Mesothelial cell of epicardium (in vitro differentiated cells): ENCODE measurements at places on chromosomes 12 and 14.

GRCh38 chr12:126719912-126720705 is 1546.9 kb upstream of the TMEM132C start:
- H3K27ac ChIP-seq: no peak overlapping the region
- H3K4me1 ChIP-seq: no peaks in the 10 kb centered on the region
- no peaks in the 10 kb centered on the region for H3K36me3 ChIP-seq
- H3K27me3 ChIP-seq: peaks cover 22% of the 10 kb centered on the region

- no peaks in the 10 kb centered on the region for H3K4me1 ChIP-seq
- no peak overlapping the region for H3K4me3 ChIP-seq
- H3K27me3 ChIP-seq: no peaks in the 10 kb centered on the region
- no peaks in the 10 kb centered on the region for H3K36me3 ChIP-seq
- no peak overlapping the region for H3K27ac ChIP-seq
Observed at GRCh38 chr12:84964048-84964447, 51.4 kb upstream of the SLC6A15 start.

GRCh38 chr14:95935228-95935822 is 58.7 kb downstream of the TUNAR start:
- no peak overlapping the region for H3K27ac ChIP-seq
- DNase-seq: no peak
- H3K4me1 ChIP-seq: no peaks in the 10 kb centered on the region
- peaks cover 30% of the 10 kb centered on the region for H3K27me3 ChIP-seq

DNA sequence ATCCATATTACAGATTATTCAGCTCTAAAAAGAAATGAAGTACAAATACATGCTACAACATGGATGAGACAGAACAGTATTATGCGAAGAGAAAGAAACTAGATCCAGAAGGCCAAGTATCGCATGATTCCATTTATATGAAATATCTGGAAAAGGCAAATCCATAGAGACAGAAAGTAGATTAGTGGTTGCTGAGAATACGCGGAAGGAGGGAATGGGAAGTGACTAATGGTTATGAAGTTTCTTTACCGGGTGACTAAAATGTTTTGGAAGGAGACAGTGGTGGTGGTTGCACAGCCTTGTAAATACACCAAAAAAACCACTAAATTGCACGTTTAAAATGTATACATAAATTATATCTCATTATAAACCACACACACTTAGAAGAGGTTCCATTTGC is 12.5 kb downstream of the PRDM4 start:
- H3K27me3 ChIP-seq: no peaks in the 10 kb centered on the region
- H3K27ac ChIP-seq: no peak overlapping the region
- no peak overlapping the region for H3K4me3 ChIP-seq
- H3K36me3 ChIP-seq: peaks cover 21% of the 10 kb centered on the region
- no peaks in the 10 kb centered on the region for H3K4me1 ChIP-seq

DNA sequence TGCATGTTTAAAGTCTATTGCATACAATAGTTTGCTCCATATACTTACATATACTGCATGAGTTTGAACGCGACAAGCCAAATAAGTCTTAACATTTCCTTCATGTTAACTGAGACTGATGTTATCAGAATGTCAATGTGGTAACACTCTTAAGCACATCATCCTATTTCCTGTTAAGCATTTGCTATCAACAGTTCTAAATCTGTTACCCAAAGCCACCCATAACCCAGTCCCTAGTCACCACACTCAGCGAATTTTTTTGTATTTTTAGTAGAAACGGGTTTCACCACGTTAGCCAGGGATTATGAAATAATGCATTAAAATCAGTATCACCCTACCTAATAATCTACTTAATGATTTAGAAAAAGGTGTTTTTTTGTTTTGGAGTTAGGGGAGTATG is 39.4 kb downstream of the HNRNPC start:
- no peak overlapping the region for H3K4me3 ChIP-seq
- no peaks in the 10 kb centered on the region for H3K27me3 ChIP-seq
- DNase-seq: no peak
- peaks cover 51% of the 10 kb centered on the region for H3K36me3 ChIP-seq
- peak overlapping the region; percentile 18 for H3K27ac ChIP-seq
- peaks cover 12% of the 10 kb centered on the region for H3K4me1 ChIP-seq

DNA sequence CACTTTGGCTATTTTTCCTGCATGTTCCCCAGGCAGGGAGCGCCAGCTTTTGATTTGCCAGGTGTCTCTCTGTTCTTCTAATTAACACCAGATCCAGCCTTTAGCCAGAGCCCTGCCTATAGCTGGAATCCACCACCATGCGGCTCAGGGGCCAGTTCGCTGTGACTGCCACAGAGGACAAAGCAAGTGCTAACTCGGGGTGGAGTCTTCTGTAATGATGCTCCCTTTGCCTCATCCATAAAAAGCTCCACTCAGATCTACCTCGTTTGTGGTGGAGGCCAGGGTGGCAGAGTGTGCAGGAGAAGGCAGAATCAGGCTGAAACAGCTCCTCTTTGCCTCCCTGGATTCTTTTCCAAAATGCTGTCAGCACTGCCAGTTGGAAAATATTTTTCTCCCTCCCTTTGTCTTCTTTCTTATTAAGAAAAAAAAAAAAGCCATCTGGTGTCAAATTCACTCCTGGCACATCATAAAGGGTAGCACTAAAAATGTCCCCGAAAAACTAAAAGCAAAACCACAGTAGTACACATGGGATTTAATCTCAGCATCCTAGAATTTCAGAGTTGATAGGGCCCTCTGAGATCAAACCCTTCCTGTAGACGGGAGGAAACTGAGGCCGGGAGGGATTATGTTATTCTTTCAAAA is 18.0 kb upstream of the CTDSP2 start:
- H3K36me3 ChIP-seq: no peaks in the 10 kb centered on the region
- peaks cover 5% of the 10 kb centered on the region for H3K27me3 ChIP-seq
- DNase-seq: no peak
- H3K27ac ChIP-seq: peak overlapping the region; percentile 80
- peak overlapping the region; percentile 54 for H3K4me3 ChIP-seq

- H3K4me3 ChIP-seq: no peak overlapping the region
- no peaks in the 10 kb centered on the region for H3K36me3 ChIP-seq
- H3K27ac ChIP-seq: no peak overlapping the region
- peaks cover 21% of the 10 kb centered on the region for H3K4me1 ChIP-seq
- no peak for DNase-seq
- peaks cover 48% of the 10 kb centered on the region for H3K27me3 ChIP-seq
Observed at GRCh38 chr12:130083002-130083401, 79.3 kb upstream of the FZD10 start.

- peak overlapping the region; percentile 30 for H3K27ac ChIP-seq
- no peak overlapping the region for H3K4me3 ChIP-seq
- peaks cover 31% of the 10 kb centered on the region for H3K4me1 ChIP-seq
- no peak for DNase-seq
- H3K27me3 ChIP-seq: peaks cover 12% of the 10 kb centered on the region
Observed at GRCh38 chr14:103108749-103109207, 14.3 kb downstream of the EXOC3L4 start.

DNA sequence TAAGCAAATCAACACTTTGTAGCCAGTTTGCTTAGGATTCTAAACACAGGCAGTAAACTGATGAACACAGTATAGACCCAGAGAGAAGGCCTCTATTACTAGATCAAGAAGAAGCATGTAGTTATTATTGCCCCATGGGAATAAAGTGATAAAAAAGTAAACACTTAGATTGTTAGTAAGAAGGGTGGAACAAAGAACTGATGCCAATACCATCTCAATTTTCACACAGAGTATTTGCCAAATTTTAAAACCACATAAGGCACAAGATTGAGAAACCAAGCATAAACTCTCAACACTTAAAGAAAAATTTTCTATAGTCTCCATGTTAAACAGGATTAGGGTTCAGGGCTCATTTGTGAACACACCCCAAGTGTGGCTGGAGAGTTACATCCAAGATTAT is 77.0 kb upstream of the SYT1 start:
- DNase-seq: no peak
- H3K4me3 ChIP-seq: no peak overlapping the region
- no peaks in the 10 kb centered on the region for H3K27me3 ChIP-seq
- H3K4me1 ChIP-seq: peaks cover 1% of the 10 kb centered on the region
- no peak overlapping the region for H3K27ac ChIP-seq

DNA sequence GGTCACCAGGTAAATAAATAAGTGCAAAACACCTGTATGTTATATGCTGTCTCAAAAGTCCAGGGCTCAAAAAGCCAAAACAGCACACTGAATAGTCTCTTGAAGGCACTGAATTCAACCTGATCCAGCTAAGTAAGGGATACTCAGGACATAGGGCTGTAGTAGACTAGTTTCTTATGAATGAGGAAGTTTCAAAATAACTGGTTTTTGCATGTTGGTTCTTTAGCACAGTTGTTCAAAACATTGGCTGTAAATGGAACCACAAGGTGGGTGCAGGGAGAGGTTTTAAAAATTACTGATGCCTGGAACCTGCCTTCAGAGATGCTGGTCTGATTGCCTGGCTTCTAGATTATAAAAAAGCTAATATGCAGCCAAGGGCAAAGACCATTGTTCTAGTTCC is 34.1 kb downstream of the NDUFA12 start:
- no peaks in the 10 kb centered on the region for H3K27me3 ChIP-seq
- H3K27ac ChIP-seq: no peak overlapping the region
- peaks cover 8% of the 10 kb centered on the region for H3K4me1 ChIP-seq
- no peak overlapping the region for H3K4me3 ChIP-seq
- peaks cover 14% of the 10 kb centered on the region for H3K36me3 ChIP-seq

DNA sequence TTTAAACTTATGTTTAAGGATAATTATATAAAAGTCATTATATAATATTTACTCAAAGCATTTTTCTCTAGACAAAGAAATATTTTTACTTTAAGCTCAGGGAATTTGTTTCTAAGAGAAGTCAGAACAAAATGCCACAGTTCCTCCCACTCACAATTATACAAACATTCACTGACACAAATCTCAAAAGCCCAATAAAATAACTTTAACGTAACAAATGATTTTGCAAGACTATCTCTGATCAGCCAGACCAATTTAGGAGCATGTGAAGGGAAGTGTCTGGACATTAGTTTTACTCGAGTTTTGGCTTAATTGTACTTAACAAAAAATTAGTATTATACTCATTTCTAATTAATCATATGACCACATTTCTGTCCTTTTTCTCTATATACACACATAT is 41.2 kb downstream of the COCH start:
- no peak overlapping the region for H3K27ac ChIP-seq
- peaks cover 10% of the 10 kb centered on the region for H3K36me3 ChIP-seq
- no peak for DNase-seq
- H3K4me1 ChIP-seq: no peaks in the 10 kb centered on the region
- H3K27me3 ChIP-seq: no peaks in the 10 kb centered on the region
- no peak overlapping the region for H3K4me3 ChIP-seq

DNA sequence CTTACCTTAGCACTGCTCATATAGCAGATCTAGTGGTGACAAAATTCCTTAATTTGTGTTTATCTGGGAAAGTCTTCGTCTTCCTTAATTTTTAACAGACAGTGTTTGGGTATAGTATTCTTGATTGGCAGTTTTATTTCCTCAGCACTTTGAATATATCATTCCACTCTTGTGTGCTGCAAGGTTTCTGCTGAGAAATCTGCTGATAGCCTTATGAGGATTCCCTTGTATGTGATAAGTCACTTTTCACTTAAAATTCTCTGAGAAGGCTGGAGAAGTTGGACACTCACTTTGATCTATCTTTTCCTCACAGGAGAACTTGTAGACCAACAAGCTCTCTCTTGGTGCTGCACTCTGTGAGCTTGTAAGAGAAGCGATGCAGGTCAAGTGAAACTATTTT is 306.1 kb upstream of the RTL1 start:
- peaks cover 3% of the 10 kb centered on the region for H3K36me3 ChIP-seq
- H3K27me3 ChIP-seq: no peaks in the 10 kb centered on the region
- no peak overlapping the region for H3K27ac ChIP-seq
- H3K4me3 ChIP-seq: no peak overlapping the region

GRCh38 chr12:57431654-57432188 is 878 bp upstream of the R3HDM2 start:
- H3K27ac ChIP-seq: peak overlapping the region; percentile 99
- no peaks in the 10 kb centered on the region for H3K36me3 ChIP-seq
- no peak for DNase-seq
- peaks cover 29% of the 10 kb centered on the region for H3K4me1 ChIP-seq
- peak overlapping the region; percentile 81 for H3K4me3 ChIP-seq

- H3K4me3 ChIP-seq: no peak overlapping the region
- peaks cover 57% of the 10 kb centered on the region for H3K4me1 ChIP-seq
- no peak for DNase-seq
- H3K27me3 ChIP-seq: no peaks in the 10 kb centered on the region
Observed at GRCh38 chr12:6934110-6934509, 6.4 kb downstream of the ATN1 start.

- no peak overlapping the region for H3K27ac ChIP-seq
- H3K4me3 ChIP-seq: no peak overlapping the region
- peaks cover 30% of the 10 kb centered on the region for H3K4me1 ChIP-seq
- H3K27me3 ChIP-seq: no peaks in the 10 kb centered on the region
Observed at GRCh38 chr14:85527006-85527405, 2.9 kb upstream of the FLRT2 start.

- no peak overlapping the region for H3K4me3 ChIP-seq
- H3K27ac ChIP-seq: no peak overlapping the region
- no peaks in the 10 kb centered on the region for H3K36me3 ChIP-seq
- H3K27me3 ChIP-seq: no peaks in the 10 kb centered on the region
Observed at GRCh38 chr12:123035841-123036240, 55.4 kb downstream of the ARL6IP4 start.

GRCh38 chr12:102776041-102776440 is 141.0 kb downstream of the PAH start:
- H3K27me3 ChIP-seq: peaks cover 23% of the 10 kb centered on the region
- no peaks in the 10 kb centered on the region for H3K4me1 ChIP-seq
- H3K27ac ChIP-seq: no peak overlapping the region
- no peak for DNase-seq
- no peak overlapping the region for H3K4me3 ChIP-seq

- H3K27me3 ChIP-seq: no peaks in the 10 kb centered on the region
- no peaks in the 10 kb centered on the region for H3K36me3 ChIP-seq
- no peak overlapping the region for H3K27ac ChIP-seq
- H3K4me1 ChIP-seq: peaks cover 21% of the 10 kb centered on the region
- H3K4me3 ChIP-seq: no peak overlapping the region
- no peak for DNase-seq
Observed at GRCh38 chr14:53626761-53627160, 329.9 kb downstream of the BMP4 start.

DNA sequence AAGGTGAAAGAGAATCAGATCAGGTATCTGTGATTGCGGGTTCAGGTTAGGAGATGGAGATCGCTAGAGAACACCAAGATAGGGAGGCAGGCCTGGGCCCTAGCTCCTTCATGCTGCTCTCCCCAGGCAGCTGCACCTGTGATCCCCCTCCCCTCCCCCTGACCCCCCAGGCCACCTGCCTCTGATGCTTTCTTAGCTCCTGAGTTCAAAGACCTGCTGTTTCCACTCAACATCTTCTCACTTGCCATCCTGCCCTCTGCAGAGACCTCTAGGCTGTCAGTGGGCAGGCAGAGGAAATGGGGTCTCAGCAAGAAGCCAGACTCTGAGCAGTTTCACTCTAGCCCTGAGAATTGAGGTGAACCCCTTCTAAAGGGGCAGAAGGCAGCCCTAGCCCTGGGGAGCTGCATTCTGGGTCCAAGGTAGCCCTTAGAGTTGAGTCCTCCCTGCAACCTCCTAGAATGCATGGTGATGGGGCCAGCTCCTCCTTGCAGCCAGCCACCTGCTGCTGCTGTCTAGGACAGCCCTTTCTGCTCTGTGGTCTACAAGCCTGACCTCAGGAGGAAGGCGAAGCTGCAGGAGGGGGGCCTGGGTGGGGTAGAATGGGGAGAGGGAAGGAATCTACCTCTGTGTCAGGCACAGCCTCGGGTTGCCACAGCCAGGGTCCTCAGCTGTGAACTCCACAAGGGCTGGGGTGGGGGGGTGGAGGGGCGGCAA is 6.4 kb upstream of the SLC48A1 start:
- no peaks in the 10 kb centered on the region for H3K27me3 ChIP-seq
- DNase-seq: no peak
